ENCODE measurements at places on chromosomes 3 and 15.

DNA sequence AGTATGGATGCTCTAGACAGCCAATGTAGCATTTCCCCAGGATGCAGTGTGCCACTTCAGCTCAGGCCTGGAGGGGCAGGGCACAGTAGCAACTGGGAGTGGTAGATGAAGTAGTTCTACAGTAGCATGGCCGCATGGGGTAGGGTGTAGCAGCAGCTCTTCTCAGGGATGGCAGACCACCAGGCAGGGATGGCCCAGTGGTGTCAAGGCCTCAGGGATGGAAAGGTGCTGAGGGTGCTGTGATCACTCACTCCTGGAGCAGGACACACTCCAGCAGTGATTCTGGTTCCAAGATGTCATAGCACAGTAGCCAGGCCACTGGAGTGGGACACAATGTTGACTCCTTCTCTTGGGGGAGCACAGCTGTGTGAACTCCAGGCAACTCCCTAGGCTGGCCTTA is 210.9 kb upstream of the LYSMD4 start:
- no peak for DNase-seq

GRCh38 chr3:94004301-94004910 is 24.0 kb downstream of the STX19 start:
- DNase-seq = peak; percentile 49

DNA sequence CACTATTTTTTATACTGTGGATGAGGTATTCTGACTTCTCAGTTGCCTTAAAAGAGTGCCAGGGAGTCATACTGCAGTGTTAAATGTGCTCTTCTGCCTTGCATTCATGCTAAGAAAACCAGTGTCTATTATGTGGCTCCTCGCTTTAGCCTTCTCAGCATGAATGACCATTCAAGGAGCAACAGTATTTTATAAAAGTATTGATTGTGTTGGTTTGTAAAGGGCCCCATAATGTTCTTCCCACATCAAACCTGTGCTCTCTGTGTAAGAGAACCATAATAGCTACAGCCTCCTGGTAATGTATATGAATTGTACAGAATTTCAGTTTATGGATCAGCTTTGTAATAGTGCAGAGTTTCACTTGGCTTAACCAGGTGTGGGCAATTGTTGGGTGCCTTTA is 316.4 kb downstream of the CNTN4 start:
- DNase-seq = no peak

- no peak for DNase-seq
Measured at GRCh38 chr3:111087924-111088469, 16.4 kb downstream of the NECTIN3 start.

DNA sequence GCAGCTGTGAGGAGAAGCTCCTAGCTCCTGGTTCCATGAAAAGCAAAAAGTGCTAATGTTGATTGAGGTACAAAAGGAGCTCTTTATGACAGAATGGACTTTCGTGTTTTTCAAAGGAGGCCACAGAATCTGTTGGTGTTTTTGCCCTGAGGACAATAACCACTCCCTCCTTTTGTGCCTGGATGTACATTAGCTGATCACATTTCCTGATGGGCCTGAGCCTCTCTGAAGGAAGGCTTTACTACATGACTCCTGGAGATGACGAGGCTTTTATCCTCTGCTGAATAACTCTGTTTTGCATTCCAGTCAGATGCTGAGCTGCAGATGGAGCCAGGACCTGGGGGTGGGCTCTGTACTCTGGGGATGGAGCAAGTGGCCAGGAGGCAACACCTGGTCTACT is 301.9 kb downstream of the CACNA2D3 start:
- DNase-seq = no peak

DNA sequence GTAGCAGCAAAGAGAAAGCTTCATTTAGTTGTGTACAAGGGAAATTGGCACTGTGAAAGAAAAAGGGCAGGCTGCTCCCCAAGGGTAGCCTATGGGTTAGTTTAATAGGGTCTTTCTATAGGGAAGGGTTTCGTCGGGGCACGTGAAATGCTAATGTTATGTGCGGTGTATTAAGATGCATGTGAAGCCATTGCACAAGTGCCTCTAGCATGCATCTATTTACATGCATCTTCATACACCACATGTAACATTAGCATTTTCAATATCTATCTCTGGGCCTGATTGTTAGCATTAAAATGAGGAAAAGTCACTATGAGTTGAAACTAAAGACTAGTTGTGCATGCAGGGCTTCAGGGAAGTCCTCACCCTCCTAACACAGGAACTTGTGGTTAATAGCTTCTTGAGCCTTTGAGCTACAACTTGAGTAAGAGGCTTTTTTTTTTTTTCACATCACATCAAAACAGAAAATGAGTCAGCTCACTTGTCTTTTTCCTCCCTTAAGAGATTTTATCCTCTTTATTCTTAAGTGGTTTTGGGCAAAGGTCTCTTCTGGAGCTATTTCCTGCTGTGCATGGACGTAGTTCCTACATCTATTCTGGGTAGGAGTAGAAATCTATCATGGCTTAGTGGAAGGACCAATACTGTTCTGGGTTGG is 613.4 kb downstream of the ZPLD1 start:
- DNase-seq = peak; percentile 26

DNA sequence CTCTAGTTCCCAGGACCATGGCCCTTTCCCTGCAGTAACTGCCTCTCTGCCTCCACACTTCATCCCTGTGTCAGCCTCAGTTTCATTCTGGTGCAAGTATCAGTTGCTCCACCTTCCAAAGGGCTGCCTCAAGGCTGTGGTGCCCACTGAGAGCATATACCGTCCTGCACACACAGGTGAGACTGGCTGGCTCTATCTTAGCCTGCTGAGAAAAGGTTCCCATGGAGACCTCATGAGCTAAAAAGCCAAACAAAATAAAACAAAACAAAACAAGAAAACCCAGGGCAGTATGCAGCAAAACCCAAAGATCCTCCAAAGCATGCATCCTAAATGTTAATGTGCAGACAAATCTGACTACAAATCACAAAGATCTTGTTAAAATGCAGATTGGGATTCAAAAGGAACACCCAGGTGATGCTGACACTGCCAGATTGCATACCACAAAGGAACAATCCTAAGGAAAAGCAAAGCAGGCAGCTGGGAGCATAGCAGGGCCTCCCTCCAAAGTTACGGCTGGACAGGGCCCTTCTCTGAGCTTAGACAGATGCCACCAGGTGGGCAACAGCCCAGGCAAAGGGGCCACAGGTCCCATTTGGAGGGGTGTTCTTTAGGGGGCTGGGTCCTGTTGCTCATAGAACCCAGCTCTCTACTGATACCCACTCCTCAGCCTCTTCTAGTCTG is 76.3 kb upstream of the SLCO2A1 start:
- DNase-seq = no peak

DNA sequence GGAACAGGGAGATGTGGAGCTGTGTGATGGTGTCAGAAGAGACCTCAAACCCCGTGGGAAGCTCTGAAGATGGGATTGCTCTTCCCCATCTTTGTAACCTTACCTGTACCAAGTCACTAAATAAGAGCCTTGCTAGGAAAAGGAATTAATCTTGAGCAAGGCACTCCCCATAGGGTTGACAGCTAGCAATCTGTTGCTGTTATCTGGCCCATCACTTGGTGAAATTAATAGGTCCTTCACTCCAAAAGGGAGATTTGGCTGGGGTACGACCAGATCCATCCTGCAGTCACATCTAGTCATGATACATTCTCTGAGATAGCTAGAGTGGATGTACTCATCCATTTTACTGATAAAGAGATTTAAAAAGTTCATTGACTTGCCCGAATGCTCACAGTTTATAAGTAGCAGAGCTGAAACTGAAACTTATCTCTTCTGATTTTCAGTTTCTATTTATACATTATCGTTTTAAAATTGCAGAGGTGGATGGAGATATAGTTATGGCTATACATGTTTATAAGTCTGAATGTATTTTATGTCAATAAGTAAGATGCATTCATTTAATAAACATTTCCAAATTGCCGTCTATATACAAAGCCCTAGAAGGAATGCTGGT is 299.1 kb upstream of the MCTP2 start:
- DNase-seq = no peak

DNA sequence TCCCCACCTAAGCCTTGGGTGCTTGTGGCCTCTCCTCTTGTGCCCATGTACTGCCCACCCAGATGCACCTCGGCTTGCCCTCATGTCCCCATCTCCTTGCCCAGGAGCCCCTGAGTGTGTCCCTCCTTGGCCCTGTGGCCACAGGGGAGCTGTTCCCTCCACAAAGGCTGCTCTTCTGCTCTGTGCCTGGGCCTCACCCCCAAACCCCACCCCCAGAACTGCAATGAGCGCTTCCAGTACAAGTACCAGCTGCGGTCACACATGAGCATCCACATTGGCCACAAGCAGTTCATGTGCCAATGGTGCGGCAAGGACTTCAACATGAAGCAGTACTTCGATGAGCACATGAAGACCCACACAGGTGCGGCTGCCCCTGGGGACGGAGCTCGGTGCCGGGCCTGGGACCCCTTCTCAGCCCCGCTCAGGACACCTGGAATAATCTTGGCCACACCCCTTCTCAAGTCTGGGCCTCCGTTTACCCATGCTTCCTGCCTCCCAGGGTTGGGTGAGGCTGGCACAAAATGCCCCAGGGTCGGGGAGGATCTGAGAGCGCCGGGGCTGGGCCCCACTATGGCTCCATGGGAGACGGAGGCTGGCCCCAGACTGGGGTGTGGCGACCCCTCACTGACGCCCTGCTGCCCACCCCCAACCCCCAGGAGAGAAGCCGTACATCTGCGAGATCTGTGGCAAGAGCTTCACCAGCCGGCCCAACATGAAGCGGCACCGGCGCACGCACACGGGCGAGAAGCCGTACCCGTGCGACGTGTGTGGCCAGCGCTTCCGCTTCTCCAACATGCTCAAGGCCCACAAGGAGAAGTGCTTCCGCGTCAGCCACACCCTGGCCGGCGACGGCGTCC is 10.3 kb downstream of the ZBTB47 start:
- no peak for DNase-seq

GRCh38 chr3:170977949-170978745 is 48.4 kb downstream of the SLC2A2 start:
- DNase-seq = no peak

- DNase-seq = no peak
Measured at GRCh38 chr3:14209581-14210289, 31.1 kb downstream of the LSM3 start.

DNA sequence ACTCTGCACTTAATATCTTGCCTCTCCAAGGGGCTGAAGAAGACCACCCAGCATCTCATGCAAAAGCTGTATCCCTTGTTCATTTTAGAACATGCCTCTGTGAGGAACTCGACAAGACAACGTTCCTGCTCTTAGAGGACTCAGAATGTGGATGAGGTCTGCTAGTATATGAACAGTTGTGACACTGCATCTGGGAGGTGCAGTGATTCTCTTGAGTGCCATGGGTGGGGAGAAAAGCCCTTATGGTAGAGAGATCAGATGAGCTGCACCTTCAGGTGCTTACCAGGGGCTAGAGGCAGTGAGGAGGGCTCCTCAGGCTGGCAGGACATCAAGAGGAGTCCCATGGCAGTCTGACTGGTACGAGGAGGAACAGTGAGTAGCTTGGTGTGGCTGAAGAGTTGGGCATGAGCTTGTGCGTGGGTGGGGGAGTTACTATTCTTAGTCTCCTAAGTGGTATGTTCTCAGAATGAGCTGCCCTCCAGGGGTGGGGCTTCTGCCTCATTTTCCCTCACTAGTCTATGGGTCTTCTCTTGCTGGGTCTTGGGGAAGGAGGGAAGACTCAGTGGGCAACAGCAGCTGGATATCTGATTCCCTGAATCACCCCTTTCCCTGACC is 56.7 kb upstream of the ATP2B2 start:
- DNase-seq = no peak

DNA sequence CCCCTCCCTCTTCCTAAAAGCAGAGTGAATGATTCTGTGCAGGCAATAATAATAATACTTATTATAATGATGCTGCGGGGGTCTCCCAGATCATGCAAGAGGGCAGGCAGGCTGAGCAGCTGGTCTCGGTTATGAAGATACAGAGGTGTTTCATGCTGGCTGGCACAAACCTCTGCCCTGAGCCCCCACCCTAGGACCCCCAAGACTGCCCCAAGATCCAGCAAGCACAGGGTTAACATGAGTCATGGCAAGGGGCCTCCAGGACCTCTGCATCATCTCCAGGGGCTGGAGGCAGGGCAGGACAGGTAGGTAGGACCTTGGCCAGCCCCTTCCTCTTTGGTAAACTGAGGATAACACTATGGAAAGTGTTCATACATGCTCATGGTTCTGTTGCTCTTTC is 2.7 kb downstream of the MGLL start:
- no peak for DNase-seq

DNA sequence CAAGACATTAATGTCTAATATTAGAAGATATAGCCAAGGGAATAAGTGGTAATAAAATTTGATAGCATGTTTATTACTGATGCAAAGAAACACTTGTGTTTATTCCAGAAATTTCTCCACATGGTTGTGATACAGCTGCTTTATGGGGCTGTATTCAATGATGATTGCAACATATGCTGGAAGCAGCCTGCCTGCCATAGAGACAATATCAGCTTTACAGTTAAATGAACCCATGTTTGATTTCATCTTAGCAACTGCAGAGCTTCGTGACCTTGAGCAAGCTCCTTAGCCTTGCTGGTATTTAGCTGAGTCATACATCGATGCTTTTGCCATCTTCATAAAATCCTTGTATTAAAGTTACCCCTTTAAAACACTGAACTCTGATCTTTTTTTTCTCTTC is 168.1 kb upstream of the STAC start:
- DNase-seq = no peak

DNA sequence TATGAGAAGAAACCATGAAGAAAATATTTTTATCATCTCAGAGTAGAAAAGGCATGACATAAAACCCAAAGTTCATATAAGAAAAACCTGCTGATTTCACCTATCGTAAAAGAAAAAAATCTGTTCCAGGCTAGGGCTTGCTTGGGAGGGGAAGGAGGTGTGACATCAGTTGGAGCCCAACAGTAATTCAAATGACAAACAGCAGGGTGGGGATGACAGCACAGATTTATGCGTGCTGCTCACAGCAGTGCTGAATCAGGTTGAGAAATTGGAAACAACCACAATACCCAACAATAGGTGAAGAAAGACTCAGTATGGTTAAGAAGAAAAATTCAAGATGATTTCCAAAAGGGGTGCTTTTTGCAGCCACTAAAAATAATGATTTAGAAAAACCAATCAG is 172.4 kb downstream of the PDE8A start:
- no peak for DNase-seq

- DNase-seq = no peak
Measured at GRCh38 chr3:127289706-127290575, 2.1 kb upstream of the PRR20G start.

- no peak for DNase-seq
Measured at GRCh38 chr15:89448825-89449224, 47.6 kb downstream of the RHCG start.

DNA sequence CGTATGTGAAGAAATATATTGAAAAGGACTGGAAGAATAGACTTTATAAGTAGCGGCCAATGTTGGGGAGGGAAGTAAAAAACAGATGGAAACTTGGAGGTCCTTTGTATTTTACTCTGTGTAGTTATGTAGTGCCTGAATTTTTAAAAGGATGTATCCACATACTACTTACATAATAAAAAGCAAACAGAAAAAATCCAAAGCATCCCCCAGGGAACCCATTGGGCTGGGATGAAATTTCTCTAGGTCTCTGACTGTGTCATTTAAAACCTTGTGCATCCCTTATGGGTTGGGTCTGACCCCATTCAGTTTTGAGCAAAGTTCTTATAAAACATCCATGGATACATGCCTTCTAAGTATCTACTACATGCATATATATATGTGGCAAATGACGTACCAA is 141.1 kb downstream of the NR1D2 start:
- no peak for DNase-seq
